ENCODE measurements at places on chromosomes 3 and 15.

DNA sequence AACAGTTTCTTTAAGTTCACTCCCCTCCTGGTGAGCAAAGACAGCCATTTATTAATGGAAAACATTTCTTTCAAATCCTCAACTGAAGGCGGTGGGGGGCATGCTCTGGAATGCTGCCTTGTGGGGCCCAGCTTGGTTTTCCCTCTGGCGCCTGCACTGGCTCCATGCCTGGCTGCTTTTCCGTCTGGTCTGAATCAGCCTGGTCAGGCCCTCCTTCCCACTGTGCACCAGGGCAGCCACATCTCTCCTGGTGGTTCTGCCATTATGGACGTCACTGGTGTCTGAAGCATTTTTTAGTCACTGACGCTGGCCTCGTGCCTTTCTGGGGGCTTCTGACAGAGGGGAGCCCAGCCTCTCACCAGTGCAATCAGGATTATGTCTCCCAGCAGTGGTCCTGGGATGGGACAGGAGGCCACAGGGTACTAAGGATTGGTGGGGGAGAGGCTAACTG, 57.6 kb upstream of the APEH start:
- DNase-seq: no peak

GRCh38 chr15:96564546-96564945, 234.0 kb downstream of the NR2F2 start:
- DNase-seq: no peak

- no peak for DNase-seq
These were observed 47.4 kb upstream of the TPM1 start for GRCh38 chr15:62994975-62995681.

GRCh38 chr3:149610351-149611105, 47.3 kb downstream of the WWTR1 start:
- DNase-seq: no peak

DNA sequence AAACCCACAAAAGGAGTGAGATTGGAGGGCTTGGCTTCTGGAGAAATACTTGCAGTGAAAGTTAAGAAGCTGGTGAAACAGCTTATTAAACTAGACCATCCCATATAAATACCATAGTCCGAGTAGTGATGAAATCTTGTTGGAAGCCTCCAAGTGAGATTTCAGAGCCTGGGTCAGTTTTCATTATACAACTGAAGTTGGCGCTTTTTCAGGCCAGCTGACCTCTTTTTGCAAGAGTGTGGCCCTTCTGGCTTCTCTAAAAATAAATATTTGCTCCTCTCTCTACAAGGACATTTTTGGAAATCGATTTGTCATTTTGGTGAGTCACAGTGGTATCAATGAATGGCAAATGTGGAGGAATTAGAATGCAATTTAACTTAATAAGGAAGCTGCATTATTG, 51.2 kb upstream of the THRB start:
- DNase-seq: no peak

- peak; percentile 53 for DNase-seq
These were observed 1.9 kb downstream of the ARHGAP31 start for GRCh38 chr3:119295816-119296726.

GRCh38 chr3:58667229-58667628, 655 bp upstream of the FAM3D start:
- DNase-seq: no peak

- no peak for DNase-seq
These were observed 91.8 kb upstream of the IQSEC1 start for GRCh38 chr3:13164893-13165492.

- no peak for DNase-seq
These were observed 124.3 kb downstream of the BDH1 start for GRCh38 chr3:197431346-197431910.

DNA sequence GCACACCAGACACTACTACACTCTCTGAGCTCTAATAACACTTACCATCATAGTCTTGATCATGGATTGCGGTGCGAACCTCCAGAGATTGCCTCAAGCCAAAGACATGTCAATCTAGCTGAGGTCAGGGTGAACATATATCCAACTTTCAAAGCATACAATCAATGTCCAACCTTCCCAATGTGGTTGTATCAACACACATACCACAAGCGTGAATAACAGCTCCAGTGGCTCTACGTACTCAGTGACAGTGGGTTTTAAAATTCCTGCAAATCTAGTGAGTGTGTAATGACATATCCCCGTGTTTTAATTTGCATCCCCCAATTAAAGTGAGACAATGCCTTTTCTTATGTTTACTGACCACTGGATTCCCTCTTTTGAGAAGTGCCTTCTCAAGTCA, 29.6 kb downstream of the SFMBT1 start:
- DNase-seq: no peak

GRCh38 chr15:56992725-56993124, 74.3 kb downstream of the TCF12 start:
- DNase-seq: peak; percentile 62

DNA sequence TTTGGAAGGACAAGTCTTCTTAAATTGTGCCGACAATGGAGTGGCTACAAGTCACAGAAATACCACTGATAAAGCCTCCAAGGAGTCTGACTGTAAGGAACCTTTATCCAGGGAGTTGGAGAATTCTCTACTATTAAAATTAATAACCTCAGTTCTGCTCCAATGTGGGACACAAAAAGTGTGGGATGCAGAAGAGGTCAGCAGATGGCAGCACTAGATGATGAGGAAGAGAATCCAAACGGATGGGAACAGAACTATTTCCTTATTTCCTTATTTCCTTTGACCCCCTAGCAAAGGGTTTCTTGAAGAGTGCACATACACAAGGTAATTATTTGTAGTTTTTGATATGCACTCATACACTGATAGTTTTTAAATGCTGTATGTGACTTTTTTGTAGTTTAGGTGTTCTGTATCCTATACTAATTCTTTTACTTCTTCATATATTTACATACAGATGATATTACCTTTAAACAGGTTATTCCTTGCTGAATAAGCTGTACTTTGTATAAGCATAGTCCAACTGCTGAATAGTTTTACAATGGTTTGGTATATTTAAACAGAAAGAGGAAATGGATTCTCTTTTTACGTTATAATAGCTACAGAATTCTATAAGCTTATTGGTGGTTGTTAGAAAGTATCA, 25.6 kb upstream of the NLGN1 start:
- DNase-seq: no peak

DNA sequence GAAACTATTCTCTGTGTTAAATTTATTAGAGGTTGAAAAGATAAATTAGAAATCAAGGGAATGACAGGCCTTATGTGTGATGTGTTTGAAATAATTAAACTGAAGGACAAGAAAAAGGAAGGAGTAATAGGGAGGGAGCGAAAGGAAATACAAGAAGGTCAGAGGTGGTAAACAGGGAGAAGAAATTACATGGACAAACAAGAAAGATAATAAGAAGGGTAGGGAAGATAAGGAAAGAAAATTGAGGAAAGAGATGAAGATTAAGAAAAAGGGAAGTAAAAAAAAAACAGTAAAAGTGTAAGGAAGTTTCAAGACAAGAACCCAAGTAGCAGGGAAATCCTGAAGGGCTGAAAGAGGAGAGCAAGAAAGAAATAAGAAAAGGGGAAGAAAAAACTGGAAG, 26.2 kb upstream of the ANXA2 start:
- peak; percentile 13 for DNase-seq

DNA sequence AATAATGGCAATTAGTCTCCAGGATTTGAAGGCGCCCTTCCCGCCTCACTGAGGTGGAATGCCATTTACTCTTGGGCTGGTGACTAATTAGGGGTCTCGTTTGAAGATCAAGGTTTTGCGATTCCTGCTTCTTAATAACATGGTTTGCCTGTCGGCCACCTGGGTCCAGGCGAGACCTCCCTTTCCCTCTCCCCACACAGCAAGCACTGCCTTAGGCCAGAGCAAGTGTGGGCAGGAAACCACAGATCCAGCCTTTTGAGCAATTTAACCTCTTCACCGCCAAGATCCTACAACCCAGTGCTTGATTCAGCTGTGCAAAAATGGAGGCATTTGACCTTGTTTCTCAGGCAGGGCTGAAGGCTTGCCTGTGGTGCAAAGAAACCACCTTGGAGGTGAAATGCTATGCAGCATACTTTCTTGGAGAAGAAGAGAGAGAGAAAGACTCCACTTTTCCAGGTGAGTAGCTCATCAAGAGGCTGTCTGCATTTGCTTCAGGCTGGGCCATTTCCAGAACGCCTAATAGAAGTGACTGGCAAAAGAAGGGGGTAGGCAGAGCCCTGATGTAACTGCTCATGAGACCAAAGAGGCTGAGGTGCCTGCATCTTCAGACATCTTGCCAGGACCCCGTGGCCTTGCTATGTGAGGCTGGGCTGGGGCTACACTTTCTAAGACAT, 34.1 kb upstream of the WNT5A start:
- no peak for DNase-seq

GRCh38 chr15:90598031-90598577, 68.4 kb downstream of the CRTC3 start:
- DNase-seq: peak; percentile 45

GRCh38 chr3:171431550-171431949, 28.7 kb downstream of the TNIK start:
- DNase-seq: no peak

DNA sequence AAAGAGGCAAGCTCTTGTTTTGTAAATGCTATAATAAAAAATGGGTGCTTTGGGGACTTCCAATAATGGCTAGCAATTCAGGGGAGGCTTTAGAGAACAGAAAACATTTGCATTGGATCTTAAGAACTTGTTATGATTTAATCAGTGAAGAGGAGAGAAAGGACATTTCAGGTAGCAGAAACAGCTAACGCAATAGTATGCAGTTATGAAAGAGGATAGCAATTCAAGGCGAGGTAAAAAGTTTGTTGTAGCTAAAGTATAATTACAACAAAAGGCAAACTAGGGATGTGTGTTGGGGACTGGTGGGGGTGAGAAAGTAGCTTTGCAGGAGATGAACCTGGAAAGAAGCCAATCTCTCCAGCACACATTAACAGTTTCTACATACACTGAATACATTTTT, 558.7 kb upstream of the SEMA6D start:
- no peak for DNase-seq

- DNase-seq: no peak
These were observed 80.6 kb downstream of the FBXL22 start for GRCh38 chr15:63677778-63678177.

- no peak for DNase-seq
These were observed 270.0 kb downstream of the GOLGA6L6 start for GRCh38 chr15:20271647-20272046.

- no peak for DNase-seq
These were observed 123.0 kb downstream of the MEGF11 start for GRCh38 chr15:66130496-66131034.

- no peak for DNase-seq
These were observed 734 bp downstream of the TBL1XR1 start for GRCh38 chr3:177196456-177197040.

GRCh38 chr15:66848686-66849392, 146.8 kb downstream of the SMAD6 start:
- DNase-seq: no peak

DNA sequence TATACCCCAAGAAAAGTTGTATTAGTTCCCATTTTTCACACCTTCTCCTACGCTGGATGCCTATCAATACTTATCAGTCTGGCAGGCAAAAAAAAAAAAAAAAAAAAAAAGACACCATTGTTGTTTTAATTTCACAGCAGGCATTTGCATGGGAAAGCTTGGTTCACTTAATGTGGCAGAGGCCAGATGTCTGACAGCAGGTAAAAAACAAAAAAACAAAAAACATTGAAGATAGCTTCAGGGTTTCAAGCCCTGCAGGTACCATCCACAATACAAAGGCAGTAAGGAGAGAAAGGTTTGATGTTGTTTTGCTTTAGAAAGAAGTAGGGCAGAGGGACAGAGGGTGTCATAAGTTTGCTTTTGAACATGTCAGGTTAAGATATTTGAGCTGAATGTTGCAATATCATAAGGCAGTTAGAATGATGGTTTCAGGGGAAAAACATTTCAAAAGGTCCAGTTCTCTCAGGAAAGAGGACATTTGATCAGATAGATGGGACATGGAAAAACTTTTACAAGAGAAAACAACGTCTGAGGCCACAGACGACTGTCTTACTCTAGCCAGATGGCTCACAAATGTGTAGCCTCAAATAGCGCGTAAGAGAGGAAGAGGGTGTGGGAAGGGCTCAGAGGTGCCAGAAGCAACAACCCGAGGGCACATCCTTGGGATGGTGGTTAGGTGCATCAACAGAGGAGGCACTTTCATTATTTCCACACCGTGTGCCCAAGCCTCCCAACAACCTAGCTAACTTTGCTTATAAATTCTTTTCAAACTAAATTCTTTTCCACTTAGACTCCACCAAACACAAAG, 25.7 kb downstream of the PCOLCE2 start:
- DNase-seq: no peak

DNA sequence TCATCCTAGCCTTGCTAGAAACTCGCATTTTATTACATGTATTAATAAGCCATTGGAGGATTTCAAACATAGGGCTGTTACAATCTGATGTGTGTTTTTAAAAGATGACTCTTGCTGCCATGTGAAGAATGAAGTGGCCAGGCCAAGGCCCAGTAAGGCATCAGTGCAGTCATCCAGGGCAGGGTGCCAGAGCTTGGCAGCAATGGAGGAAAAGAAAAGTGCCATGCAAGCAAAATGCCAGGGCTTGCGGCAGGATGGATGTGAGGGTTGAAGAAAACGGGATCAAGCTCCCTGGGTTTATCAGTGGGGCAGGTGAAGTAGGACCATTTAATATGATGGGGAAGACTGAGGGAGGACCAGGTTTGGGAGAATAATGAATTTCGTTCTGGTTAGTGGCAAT, 183.6 kb downstream of the MINAR1 start:
- DNase-seq: no peak

DNA sequence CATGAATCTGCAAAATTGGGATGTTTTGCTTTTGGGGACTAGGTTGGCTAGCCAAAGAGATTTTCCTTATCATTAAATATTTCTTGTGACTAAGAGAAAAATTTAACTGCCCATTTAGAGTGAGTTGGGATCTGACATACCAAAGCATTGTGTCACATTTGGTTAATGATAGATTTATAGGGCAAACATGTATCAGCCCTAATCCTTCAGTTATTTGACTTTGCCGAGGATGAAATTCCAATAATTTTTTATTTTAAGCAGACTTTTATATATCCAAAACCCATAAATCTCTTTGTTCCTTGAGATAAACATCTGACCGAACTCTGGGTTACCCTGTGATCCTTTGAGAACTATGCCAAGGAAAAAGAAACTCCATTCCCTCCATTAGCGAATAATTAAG, 218.9 kb downstream of the CDIN1 start:
- no peak for DNase-seq

- DNase-seq: peak; percentile 64
These were observed 206.9 kb downstream of the KLHL25 start for GRCh38 chr15:85587707-85588411.

GRCh38 chr3:8713901-8714759, 19.5 kb upstream of the CAV3 start:
- no peak for DNase-seq

GRCh38 chr15:83174891-83175290, 32.7 kb downstream of the HDGFL3 start:
- no peak for DNase-seq

GRCh38 chr3:7285505-7285904, 424.6 kb downstream of the GRM7 start:
- DNase-seq: no peak

GRCh38 chr3:95511828-95512227, 1302.6 kb upstream of the EPHA6 start:
- no peak for DNase-seq

- no peak for DNase-seq
These were observed 111.8 kb upstream of the TMC3 start for GRCh38 chr15:81485806-81486205.
